GM23338 (cell line): ENCODE measurements at places on chromosomes 3 and 15. TPM values are rescaled to one million over a fixed set of nuclear protein-coding genes. Genes with fewer than 3 reads are reported as not detected.

LRRC3B gene
- total RNA-seq = 11.3 and 13.2 TPM in 2 replicates

OIP5 gene
- 53.1 and 61.1 TPM in 2 replicates for total RNA-seq

TBL1XR1 gene
- 122 and 130 TPM in 2 replicates for total RNA-seq

EIF5A2 gene
- total RNA-seq = 5.9 and 6.6 TPM in 2 replicates

TMIE gene
- total RNA-seq = 0.16 and 1.2 TPM in 2 replicates

GABRR3 gene
- not detected in 2 replicates for total RNA-seq

PTH1R gene
- 1.3 and 5.7 TPM in 2 replicates for total RNA-seq

BOC gene
- 3.0 and 4.1 TPM in 2 replicates for total RNA-seq

HGD gene
- not detected in 2 replicates for total RNA-seq

FOXL2NB gene
- 10.0 and 15.6 TPM in 2 replicates for total RNA-seq
